ENCODE measurements at places on chromosomes 12 and 14.

DNA sequence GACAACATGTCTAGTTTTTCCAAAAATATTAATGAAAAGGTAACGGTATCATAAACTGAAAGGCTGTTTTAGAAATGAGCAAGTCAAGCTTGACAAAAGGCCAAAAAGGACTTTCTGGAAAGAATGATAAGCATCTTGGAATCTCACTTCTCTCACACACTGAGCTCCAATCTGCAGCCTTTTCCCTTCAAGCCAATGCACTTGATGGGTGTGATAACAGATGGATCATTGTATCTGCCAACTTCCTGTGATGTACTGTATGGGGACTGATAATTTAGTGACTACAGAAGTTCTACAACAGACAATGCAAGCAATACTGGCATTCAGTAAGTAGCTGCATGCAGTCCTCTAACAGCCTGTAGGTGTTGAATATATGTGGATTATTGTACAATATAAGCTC lies 147.1 kb downstream of the MED13L start:
- no peak for DNase-seq

DNA sequence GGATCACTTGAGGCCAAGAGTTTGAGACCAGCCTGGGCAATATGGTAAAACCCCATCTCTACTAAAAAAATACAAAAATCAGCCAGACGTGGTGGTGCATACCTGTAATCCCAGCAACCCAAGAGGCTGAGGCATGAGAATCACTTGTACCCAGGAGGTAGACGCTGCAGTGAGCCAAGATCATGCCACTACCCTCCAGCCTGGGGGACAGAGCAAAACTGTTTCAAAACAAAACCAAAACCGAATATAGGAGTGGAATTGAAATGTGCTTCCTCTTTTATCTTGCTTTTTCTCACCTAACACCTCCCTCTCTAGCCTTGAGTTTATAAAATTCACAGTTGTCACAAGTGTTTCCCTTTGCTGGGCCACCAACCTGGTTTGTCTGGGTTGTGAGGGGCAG lies 181.9 kb downstream of the PAH start:
- DNase-seq = no peak

- DNase-seq = no peak
These were observed 7.4 kb downstream of the PAPOLA start for GRCh38 chr14:96509457-96510090.

GRCh38 chr12:5155866-5156265 lies 112.2 kb downstream of the KCNA5 start:
- no peak for DNase-seq

- DNase-seq = no peak
These were observed 49.0 kb downstream of the TMTC1 start for GRCh38 chr12:29734734-29735133.

- DNase-seq = no peak
These were observed 113.4 kb downstream of the CRADD start for GRCh38 chr12:93790472-93791152.

GRCh38 chr14:93185349-93185720 lies 218 bp downstream of the LYSET start:
- no peak for DNase-seq

- no peak for DNase-seq
These were observed 71.1 kb downstream of the PELI2 start for GRCh38 chr14:56189307-56189706.

DNA sequence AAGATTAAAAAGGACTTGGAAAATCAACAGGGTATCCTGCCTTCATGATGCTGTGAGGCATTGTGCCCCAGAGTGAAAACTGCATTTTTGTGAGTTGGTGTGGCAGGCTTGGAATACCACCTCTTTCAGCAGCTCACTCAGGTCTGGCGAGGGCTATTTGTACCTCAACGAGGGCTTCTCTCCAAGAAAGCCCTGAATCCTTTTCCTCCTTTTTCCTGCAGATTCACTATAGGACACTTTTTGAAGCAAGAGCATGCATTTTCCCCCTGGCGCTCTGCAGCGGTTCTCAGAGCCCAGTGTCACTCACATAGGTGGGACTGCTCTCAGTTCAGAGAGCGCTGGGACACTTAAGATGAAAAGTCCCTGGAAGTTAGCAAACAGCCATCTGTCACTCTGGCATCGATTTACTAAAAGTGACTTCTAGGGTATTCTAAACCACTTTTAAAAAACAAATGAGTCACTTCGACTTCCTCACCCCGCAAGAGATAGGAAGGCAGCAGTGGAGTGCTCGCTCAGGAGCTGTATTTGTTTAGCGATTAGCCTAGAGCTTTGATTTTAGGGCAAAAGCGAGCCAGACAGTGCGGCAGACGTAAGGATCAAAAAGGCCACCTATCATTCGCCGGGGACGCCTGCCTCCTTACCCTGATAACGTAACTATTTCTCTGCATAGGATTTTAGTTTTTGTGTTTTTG lies 782 bp upstream of the LGR5 start:
- no peak for DNase-seq

DNA sequence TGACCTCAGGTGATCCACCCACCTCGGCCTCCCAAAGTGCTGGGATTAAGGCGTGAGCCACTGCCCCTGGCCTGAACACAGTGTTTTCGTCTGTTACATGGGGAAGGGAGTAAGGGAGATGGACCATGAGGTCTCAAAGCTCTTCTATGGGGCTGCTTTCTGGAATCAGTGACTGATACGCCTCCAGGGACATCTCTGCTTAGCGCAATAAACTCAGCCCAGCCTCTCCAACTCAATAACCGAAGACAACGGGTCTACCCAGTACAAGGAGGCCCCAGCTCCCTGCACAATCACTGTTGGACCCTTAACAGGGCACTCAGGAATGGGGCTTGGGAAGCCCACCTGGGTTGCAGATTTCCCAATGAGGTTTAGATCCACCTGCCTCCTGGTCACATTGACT lies 42.6 kb upstream of the CHGA start:
- DNase-seq = no peak

GRCh38 chr14:59582845-59583509 lies 6.4 kb upstream of the CCDC175 start:
- no peak for DNase-seq

- DNase-seq = peak; percentile 23
These were observed 17.4 kb upstream of the GALNT16 start for GRCh38 chr14:69242311-69243224.

- peak; percentile 85 for DNase-seq
These were observed 8.4 kb downstream of the OR6S1 start for GRCh38 chr14:20632831-20633691.

GRCh38 chr12:11853126-11853525 lies 203.7 kb downstream of the ETV6 start:
- no peak for DNase-seq

DNA sequence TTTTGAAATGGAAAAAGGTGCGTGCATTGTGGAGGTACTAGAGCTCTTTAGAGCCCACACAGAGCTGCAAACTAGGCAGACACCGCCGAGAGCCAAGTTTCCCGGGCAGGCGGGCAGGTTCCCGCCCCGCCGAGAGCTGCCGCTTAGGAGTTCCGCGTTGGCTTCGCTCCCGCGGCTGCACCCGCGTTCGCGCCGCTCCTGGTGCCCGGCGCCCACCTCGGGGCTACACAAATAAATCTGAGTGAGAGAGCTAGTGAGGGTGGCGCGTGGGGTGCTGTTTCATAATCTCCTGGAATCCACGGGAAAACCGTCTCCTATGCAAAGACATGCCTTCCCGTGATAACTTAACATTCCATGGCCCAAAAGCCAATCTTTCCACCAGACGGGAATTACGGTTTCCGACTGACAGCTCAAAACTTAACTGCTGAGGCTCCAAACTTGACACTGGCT lies 645 bp downstream of the KITLG start:
- DNase-seq = peak; percentile 46

- peak; percentile 92 for DNase-seq
These were observed 120.1 kb upstream of the MAX start for GRCh38 chr14:65222440-65222858.

DNA sequence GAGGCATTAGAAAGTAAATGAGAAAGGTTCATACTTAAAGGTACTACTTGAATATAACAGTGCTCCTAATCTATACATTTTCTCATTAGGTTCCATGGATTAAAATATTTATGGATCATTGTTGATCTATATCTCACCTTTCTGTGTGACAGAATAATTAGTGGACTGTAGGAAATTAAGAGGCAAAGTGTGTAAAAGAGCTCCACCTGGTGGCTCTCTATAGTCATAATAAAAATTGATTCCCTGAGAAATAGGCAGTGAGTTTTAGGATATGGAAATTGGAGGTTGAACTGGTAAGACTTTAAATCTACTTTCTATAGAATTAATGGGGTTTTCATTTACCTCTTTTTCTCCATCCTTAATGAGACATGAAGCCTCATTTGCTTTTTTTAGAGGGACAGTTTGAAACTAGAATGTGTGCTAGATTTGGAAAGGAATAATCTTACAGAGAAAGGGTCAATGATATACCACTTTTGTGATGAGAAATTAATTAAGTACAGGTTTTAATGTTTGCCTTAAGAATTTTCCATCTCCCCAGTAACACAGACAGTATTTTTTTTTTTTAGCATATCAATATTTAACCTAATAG lies 11.8 kb upstream of the DERA start:
- DNase-seq = no peak

- no peak for DNase-seq
These were observed 221.7 kb downstream of the ALG10B start for GRCh38 chr12:38538319-38538718.

- DNase-seq = no peak
These were observed 15.8 kb downstream of the KRT18 start for GRCh38 chr12:52964556-52965336.

DNA sequence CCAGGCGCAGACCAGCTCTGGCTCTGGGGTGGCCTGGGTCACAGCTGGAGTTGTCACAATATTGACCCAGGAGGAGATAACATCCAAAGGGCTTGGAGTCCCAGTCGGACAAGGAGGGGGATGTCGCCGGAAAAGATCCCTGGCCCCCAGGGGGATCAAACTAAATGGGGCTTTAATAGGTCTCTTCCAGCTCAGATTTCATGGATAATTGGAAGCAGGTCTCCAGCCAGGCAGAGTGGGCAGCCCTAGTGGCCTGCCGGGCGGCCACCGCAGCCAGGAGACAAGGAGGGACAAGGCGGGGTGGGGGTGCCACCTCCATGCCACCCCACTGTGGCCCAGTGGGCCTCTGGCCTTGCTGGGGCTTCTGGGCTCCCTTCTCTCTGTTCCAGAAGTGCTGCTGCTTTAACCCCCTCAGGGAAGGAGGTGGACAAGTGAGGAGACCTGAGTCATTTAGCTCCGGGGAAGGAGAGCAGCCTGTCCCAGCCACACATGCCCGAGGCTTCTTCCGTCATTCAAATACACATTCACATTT lies 23.1 kb upstream of the PGF start:
- no peak for DNase-seq

- no peak for DNase-seq
These were observed 61.3 kb downstream of the CDK17 start for GRCh38 chr12:96338852-96339471.

DNA sequence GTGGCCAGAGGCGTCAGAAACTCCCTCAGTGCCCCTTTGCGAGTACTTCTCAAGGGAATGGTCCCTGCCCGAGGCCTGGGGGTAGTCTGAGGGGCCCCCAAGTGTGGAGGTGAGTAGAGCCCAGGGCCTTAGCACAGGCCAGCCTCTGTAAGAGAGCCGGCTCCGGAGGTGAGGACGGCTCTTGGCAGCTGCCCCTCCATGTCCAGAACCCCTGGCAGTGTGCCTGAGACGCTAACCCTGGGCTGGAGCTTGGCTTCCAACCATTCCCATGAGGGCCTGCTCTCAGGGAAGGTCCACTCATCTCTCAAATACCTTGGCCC lies 61.7 kb downstream of the PRMT8 start:
- DNase-seq = no peak

DNA sequence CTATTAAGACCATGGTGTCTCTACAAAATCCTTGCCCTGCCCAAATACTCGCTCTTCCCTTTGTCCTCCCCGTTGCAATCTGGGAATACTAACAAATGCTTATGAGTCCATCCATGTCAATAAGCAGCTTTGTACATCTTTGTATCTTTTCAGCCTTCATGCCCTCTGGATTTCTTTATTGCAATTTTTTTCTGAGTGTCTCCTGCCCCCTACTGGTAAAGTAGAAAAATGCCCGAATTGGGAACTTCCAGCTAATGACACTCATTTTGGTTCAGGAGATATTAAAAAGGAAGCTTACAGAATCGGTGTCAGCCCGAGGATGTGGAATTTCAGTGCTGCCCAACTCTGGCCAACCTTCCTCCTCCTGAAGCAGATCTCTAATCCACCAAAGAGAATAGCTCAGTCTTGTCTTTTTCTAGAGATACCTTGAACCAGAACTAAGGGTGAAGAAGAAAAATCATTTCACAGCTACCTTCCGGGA lies 46.0 kb downstream of the SH2B3 start:
- no peak for DNase-seq

DNA sequence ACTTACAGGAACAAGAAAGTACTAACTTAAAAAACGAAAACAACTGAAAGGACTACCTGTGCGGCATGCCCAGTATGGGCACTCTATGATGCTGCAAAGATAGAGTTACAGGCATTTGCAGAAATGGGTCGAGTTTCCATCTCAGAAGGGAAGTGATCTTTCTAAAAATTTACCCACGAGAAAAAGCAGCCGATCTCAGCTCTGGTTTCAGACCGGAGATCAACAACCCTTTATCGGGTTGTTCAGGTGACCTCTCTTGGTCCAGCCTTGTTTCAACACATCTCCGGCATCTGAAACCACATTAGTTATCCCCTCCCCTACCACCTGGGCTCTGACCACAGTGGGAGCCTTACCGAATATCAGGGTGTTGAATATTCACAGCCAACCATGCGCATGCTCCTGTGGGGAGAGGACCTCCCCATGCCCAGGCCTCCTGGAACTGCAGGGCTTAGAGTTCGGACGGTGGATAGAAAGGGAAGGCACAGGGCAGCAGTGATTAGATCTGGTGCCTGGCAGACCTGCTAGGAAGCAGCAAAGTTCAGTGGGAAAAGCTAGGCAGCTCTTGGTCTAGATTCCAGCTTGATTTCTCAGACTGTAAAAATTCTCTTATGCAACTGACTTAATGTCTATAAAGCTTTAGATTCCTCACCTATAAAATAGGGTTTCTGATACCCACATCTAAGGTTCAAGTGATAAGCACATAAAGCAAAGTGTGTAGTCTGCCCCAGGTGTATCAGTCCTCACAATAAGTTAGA lies 906.0 kb downstream of the VRK1 start:
- no peak for DNase-seq
